Amniotic epithelial cell (primary cell): ENCODE measurements at places on chromosomes 3 and 15.

- no peak for DNase-seq
Observed at GRCh38 chr15:76114561-76114960, 54.8 kb downstream of the TMEM266 start.

GRCh38 chr3:152474585-152474984 lies 205.9 kb downstream of the MBNL1 start:
- peak; percentile 95 for DNase-seq

DNA sequence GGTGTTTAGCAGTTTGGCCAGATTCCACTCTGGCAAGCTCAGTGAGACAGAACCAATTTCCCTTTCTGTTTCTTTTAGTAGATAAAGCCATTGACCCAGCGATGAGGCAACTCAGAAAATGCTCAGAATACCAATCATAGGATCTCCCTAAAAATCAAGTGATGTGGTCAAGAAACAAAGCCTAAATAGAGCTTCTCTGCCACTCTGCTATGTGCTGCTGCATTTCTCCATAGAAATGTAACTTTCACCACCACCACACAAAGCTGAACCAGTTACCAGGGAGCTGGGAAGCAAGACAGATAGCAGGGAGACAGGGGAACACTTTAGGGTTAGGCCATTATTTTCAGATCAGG lies 109.8 kb downstream of the RPL22L1 start:
- peak; percentile 58 for DNase-seq

- DNase-seq, result peak; percentile 95
Observed at GRCh38 chr15:73633991-73634495, 854 bp upstream of the NPTN start.

DNA sequence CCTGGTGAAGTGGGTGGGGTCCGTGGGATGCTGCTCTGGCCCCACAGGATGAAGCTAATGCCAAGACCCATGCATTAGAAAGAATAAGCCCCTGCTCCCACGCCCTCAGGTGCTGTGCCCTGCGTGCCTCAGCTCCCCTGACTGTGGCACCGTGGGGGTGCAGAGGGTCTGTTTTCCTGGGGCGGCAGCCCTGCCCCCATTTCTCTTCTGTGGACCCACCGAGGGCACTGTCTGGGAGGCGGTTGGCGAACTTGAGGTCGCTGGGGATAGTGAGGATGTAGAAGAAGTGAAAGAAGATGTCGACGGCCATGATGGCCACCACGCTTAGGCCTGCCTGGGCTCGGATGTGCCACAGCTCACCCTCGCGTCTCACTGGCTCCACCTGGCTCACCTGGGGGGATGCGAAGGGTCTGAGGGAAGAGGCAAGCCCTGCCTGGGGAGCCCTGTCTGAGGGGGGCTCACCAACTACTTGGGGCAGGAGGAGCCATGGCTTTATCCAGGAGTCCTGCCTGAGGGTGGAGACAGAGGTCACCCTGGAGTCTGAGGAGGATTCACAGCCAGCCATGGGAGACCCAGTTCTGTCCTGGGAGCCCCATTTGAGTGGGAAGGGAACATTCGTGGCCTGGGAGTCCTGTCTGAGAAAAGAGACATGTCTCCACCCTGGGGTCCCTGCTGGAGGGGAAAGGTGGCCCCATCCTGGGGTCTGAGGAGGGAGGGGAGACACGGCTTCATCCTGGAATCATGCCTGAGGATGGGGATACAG lies 5.1 kb downstream of the HHATL start:
- DNase-seq, result no peak

DNA sequence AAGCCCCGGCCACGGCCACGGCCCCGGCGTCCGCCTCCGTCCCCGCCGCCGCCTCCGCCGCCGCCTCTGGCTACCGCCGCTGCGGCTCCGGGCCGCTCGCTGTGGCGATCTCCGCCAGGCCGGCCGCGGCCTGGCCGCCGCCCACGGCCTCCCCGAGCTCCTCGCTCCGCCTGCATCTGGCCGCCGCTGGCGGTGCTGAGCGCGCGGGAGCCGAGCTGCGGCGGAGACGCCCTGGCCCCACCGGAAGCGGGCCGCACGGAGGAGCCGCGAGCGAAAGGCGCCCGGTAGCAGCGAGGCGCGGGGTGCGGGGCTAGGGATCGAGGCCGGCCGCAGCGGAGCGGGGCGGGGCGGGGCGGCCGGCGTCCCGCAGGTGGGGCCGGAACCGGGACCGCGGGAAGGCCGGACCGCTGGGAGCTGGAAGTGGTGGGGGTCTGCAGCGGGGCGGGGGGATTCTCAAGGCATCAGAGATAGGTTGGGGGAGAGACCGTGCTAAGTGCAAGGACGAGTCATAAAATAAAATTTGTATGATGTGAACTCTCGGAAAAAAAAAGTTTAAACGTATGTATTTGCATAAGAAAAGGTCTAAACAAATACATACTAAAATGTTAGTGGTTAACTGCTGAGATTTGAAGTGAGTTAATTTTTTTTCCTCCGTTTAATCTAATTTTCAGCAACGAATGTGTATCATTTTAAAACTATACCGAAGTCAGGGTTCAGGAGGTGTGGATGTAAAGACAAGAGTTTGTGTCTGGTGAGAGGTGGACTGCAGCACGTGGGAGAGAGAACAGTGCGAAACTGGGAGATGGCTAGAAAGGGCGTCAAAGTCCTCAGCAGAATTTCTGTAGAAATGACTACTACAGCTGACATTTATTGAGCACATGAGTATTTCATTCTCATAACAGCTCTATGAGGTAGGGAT lies at the start of gene AVEN:
Gene AVEN (minus strand): TSS at position 334 of the 919 bp plus-strand sequence. CDS start 158 bp downstream, at position 176.
- DNase-seq, result peak; percentile 45

DNA sequence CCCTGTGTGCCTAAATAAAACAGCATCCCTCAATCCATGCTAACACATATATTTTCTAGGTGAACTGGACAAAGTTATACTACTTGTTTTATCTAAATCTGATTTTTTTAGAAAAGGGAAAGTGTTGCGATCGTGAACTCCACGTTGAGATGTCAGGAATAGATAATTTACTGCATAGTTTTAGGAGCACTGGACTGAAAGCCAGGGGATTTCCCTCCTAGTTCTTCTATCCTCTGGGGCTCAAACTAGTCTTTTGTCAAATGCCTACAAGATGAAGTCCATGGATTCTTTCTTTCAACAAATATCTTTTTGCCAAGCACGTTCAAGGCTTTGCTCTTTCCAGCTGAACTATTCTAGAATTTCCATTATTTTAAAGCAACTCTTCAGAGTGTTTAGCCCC lies 617 bp upstream of the HPS3 start:
- DNase-seq, result peak; percentile 6

DNA sequence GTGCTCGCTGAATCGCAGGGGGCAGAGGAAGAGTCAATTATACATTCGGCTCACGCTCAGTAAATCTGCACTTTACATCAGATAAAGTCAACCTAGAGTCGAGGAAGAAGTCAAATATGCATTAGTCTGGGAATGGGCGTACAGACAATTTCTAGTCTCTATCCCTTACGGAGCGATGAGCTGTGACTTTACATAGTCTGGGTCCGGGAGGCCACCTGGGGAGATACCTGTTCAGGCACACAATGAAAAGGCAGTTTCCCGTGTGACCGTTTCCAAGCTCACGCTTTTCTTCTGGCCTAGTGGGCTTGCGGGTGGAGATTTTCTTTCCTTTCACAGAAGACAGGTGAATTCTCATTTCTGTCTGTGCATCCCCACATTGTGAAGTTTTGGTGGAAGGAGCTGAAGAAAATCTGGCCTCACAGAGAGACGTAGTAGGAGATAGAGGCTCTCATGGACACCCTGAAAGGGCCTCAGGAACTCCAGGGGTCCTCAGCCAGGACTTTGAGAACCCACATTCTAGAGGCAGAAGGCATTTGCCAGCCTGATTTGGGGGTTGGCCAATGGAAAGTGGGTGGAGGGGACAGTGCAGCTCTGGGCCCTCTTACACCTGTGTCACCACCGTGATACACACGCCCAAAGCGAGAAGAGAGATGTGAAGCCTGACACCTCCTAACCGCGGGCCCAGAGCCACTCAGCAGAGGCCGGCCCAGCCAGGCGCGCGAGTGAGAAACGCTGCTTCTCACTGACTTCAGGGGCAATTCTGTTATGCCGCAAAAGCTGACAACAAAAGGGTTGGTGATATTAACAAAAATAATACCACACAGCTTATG lies 10.7 kb upstream of the OCA2 start:
- no peak for DNase-seq
